ENCODE measurements at places on chromosomes 1 and 21.

GRCh38 chr1:67171978-67172377, 5.7 kb downstream of the IL23R start:
- DNase-seq = no peak

GRCh38 chr1:42767510-42768000, 506 bp downstream of the C1orf50 start:
- no peak for DNase-seq

DNA sequence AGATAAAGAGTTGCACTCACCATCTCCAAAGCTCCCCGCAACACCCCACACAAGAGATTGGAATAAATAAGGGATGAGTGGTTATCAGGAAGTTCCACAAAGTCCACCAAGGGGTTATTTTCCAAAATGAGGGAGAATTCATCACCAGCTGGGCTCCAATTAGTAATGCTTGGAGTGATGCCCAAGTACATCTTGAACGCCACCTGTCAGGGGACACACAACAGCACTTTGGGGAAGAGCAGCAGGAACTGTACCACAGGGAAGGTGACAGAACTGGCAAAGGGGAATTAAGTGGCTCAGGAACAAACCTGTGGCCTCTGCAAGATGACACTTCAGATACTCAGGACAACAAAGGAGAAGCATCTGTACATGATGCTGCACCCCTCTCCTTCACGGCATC, 11.5 kb downstream of the TRAPPC3 start:
- DNase-seq = no peak

DNA sequence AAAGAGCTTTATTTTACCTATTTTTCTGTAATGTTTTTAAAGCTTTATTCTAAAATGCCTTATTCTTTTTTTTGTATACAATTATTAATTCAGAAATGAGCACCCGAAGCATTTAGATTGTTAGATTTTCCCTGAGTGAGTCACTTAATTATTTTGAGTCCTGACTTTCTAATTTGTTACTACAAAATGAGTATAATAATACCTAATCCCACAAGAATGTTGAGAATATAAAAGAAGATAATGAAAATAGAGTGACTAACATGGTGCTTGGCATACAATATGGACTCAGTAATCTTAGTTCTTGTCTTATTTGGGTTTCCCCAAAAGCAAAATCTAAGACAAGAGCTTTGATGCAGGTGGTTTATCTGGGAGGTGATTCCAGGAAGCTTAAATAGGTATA, 142.2 kb downstream of the LHX8 start:
- no peak for DNase-seq

- DNase-seq = peak; percentile 99
Observed at GRCh38 chr1:234970731-234971476, 157.7 kb downstream of the TOMM20 start.

- peak; percentile 6 for DNase-seq
Observed at GRCh38 chr21:16608209-16608830, 878.5 kb downstream of the USP25 start.

- DNase-seq = no peak
Observed at GRCh38 chr1:168161459-168161858, 17.3 kb upstream of the TIPRL start.

DNA sequence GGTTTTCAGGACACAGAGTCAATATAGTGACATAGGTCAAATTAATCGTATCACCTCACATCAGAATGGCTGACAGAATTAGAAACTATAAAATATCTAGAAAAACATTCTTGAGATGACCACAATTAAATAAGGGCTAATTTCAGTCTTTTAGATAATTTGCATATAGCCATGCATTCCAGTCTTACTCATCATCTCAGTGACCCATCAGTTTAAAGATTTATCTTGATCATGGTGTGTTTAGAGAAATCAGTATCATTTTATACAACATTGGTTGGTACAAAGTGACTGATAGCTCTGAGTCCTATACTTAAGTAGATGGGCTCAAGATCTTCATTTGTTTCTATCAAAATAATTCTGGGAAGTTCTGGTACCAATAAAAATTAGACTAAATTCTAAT, 262.3 kb upstream of the SNX7 start:
- no peak for DNase-seq

DNA sequence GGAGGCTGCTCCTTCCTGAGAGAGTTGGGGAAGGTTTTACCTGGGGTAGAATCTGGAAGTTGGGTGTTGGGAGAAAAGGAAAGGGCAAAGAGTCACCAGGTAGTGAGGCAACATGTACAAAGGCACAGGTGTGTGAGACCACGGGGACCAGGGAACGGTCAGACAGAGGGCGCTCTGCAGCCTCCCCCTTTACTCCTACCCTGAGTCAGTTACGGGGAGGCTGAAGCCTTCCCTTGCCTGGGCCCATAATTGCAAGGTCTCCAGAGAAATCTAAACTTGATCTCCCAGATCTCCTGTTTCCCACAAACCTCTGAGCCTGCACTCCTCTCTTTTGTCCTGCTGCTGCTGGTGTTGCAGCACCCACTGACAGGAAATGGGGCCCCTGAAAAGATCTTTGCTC, 22.0 kb downstream of the CCN1 start:
- DNase-seq = no peak

GRCh38 chr1:51518033-51518585, 957 bp downstream of the EPS15 start:
- DNase-seq = peak; percentile 41

DNA sequence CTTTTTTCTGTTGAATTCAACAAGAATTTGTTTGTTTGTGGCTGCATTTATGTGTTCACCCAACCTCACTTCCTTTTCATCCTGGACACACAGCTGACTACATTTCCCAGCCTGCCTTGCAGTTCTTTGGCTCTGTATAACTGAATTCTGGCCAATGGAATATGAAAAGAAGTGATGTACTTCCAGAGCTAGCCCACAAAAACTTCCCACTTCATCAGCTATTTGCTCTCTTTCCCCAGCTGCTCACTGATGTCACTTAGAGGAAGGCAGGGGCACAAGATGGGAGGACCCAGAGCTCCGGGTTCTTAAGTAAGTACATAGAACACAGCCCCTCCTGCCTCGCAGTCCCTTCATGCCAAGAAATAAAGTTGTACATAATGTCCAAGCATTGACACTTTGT, 235.0 kb upstream of the FGGY start:
- DNase-seq = peak; percentile 97

GRCh38 chr21:26461500-26461899, 111.6 kb downstream of the CYYR1 start:
- DNase-seq = no peak

- DNase-seq = peak; percentile 44
Observed at GRCh38 chr1:157163273-157164127, 25.3 kb upstream of the ETV3 start.

DNA sequence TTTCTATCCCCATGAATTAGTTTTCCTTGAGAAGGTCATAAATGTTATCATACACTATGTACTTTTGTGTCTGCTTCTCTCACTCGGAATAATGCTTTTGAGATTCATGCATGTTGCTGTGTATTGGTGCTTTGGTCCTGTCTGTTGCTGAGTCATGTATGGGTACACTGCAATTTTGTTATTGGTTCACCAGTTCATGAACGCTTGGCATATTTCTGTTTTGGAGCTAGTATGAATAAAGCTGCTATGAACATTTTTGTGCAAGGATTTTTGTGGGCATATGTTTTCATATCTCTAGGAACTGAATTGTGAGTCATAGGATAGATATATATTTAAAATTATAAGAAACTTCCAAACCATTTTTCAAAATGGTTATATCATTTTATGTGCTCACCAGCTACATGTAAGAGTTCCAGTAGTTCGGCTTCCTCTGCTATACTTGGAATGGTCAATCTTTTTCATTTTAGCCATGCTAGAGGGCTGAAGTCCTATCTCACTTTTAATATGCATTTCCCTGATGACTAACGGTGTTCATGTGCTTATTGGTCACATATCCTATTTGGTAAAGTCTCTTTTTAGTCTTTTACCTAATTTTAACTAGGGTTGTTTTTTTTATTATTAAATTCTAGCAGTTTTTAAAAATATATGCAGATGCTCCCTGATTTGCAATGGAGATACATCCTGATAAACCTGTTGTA, 38.2 kb downstream of the ETS2 start:
- DNase-seq = peak; percentile 86

GRCh38 chr1:162901243-162901642, 40.3 kb upstream of the CCDC190 start:
- DNase-seq = no peak

GRCh38 chr21:14869984-14870852, 194.6 kb downstream of the NRIP1 start:
- no peak for DNase-seq

- peak; percentile 20 for DNase-seq
Observed at GRCh38 chr1:10943991-10944730, 68.3 kb upstream of the TARDBP start.

GRCh38 chr21:33368124-33368523, 35.1 kb upstream of the IFNGR2 start:
- no peak for DNase-seq

DNA sequence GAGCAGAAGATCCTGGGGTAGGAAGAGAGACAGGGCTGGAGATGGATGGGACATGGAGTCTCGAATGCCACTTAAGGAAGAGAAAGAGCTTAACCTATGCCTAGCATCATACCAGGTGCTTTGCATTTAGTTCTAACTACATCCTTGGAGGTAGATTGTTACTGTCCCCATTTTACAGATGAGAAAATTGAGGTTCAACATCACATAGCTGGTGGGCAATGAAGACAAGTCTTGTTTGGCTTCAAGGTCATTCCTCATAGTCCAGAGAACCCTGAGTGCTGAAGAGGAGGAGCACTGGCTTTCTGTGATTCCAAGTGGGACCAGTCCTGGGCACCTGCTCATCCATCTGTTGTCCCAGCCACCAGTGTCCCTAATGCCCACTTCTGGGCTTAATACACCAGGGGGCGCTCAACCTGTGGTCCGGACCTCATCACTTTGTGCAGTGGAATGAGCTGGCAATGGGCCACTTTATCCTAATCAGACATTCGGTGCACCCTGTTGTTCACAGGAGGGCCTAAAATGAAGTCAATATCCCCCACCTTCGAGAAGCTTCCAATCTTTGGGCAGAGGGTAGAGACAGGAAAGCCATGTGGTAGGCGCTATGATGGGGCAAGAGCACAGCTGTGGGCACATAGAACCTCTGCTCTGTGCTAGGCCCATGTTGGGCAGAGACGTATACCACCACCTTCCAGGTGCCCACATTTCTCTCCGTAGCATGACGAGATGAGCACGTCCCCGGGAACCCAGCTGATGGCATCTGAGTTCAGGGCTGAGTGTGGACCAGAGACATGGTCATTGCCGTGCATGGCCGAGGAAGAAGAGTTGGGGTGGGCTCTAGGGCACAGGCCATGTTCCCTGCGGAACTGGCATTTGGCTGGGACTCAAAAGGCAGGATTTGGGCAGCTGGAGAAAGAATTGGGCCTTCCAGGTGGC, 9.2 kb downstream of the RPS6KA1 start:
- DNase-seq = peak; percentile 17

- no peak for DNase-seq
Observed at GRCh38 chr1:234543442-234544086, 64.6 kb upstream of the TARBP1 start.

GRCh38 chr1:64676386-64676785, 68.5 kb upstream of the RAVER2 start:
- DNase-seq = no peak

GRCh38 chr1:3630914-3631313, 6.1 kb downstream of the TPRG1L start:
- DNase-seq = no peak

GRCh38 chr1:40575336-40575735, 43.9 kb downstream of the ZNF684 start:
- no peak for DNase-seq

DNA sequence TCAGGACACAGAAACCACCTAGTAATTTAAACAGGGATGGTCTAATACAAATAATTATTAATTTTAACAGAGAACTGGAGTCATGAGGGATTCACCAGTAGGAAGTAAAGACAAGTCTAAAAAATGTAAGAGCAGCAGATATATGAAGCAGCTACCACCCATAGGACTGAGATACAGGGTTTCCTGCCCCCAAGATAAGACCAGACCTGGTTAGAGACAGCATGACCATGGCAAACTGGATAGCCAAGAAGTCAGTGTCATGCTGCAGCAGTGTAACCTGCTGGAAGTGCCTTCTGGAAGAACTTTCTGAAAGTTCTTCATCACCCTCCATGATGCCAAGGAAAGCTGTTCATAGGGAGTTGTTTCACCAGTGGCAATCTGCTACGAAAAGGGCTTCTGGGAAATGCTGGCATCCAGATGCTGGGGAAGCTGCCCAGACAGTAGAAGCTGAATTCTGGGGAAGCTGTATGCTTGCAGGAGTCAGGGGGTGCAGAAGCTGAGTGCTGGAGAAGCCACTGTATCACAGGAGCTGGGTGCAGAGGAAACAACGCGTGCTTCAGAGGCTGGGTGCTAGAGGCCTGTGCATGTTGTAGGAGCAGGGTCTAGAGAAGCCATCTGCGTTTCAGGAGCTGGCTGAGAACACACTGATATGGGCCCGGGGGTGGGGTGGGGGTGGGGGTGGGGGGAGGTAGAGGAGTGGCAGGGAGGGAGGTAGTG, 356.4 kb downstream of the DISC1 start:
- DNase-seq = no peak

DNA sequence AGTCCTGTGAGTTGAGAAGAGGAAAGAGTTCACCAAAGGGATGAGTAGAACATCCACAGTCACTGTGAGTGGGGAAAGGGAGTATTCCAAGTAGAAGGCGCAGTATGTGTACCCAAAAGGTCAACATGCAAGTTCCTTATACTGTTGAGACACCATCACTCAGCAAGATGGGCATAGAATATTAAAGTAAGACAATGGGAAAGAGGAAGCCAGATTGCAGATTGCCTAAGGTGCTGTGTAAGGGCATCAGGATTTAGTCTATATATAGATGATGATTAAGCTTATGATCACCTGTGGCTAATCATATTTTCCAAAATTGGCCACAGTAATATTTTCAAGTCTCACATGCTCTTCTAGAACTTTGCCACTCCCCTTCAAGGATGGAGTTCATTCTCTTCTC, 120.1 kb upstream of the CAMK1G start:
- no peak for DNase-seq

GRCh38 chr1:204172404-204173029, 6.4 kb upstream of the REN start:
- no peak for DNase-seq

DNA sequence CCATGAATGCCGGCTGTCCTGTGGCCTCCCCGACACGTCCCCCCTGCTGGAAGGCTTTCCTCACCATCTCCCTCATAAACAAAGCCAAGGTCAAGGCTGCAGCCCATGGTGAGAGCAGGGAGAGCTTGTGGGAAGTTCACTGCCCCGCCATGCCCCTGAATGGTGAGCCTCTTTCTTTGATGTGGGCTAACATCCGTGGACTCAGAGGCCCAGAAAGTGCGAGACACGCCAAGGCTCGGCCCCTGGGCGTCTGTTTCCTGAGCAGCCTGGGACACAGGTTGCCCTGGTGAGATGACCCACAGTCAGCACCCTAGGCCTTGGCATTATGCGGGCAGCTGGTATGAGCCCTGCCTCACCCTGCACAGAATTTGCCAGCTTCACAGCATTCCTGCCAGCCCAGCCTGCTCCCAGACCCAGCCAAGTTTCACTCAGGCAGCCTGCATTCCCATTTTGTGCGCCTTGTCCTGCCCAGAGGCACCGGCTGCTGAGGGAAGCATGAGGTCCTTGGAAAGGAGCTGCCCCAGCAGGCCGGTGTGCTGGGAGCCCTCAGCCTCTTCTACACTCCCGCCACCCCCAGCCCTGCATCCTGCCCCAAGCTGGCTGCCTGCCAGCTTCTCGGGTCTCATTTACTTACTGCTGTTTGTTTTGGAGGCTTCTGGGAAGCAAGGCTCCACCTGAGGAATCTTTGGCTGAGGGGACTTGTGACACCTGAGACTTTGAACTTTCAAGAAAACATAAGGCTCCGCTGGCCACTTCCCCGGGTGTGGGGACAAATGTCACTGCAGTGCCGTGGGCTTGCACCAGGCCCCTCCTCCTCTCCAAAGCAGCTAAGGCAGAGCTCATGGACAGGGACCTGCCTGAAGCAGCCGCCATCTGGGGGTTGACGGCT, 31.9 kb downstream of the NEK2 start:
- peak; percentile 29 for DNase-seq

All from fibroblast of lung (primary cell).